ENCODE measurements at places on chromosomes 5 and 9.

- no peak for DNase-seq
These were observed 143.7 kb upstream of the IRX2 start for GRCh38 chr5:2895196-2895595.

DNA sequence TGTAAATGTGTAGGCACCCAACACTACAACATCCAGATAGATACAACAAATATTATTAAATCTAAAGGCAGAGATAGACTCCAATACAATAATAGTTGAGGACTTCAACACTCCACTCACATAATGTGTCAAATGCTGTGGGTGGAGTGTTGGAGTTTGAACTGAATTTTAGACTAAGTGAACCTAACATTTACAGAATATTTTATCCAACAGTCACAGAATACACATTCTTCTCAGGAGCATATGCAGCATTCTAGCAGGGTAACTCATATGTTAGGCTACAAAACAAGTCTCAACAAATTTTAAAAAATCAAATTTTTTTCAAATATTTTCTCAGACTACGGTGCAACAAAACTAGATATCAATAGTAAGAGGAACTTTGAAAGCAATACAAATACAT is 648.7 kb upstream of the CDH18 start:
- DNase-seq: no peak

- no peak for DNase-seq
These were observed 628 bp downstream of the SYNPO start for GRCh38 chr5:150641006-150641570.

- DNase-seq: no peak
These were observed 146.3 kb downstream of the CDK5RAP2 start for GRCh38 chr9:120433701-120434100.

DNA sequence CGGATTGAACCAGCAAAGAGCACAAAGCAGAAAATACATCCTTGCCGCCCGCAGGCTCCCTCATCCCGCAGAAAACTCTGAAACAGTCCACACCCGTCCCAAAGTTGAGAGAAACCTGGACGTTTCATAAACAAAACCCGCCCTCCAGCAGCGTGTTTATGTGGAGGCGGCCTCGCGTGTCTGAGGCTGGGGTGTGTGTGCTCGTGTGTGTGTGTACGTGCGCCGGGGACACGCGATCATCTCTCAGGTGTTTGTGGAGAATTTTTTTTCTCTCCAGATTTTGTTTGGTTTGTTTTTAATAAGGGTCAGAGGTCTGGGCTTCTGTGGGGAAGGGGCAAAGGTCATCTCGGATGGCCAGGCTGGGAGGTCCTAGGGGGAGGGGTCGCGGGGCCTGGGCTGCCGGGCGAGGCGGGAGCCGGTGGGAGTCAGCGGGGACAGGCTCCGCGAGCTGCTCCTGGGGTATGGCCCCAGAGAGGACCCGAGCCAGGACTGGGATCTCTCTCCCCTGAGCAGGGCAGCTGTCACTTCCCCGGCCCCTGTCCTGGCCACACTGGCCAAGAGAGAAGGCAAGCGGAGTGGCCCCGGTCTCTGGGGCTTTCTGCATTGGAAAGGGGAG is 206.4 kb downstream of the C9orf50 start:
- DNase-seq: peak; percentile 13

DNA sequence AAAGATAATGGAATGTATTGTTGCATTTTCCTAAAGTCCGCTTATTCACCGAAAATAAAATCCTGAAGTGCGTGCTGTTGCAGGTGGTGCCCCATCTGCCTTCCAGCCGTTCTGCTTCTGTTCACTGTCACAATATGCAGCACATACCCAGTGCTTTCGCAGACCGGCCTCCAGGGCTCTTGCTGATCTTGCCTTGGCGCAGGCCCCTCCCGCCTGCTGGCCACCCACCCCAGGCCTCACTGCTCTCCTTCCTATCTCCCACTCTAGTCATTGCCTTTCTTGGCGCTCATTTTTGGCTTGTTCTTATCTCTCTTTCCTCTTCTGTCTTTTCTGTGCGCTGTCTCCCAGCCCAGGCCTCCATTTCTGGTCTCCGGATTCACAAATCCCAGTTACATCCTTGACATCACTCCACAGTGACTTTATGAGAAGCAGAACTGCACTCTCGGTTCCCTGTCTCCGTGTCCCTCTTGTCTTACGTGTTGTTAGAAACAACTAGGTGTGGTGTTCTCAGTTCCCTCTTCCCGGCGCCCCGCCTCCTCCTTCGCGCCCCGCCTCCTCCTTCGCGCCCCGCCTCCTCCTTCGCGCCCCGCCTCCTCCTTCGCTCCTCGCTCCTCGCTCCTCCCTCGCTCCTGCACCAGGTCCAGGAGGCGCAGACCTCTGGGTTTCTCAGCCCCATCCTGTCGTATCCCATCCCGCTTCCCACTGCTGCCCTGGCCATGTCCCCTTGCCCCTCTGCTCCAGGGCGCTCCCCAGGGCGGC is 201.7 kb upstream of the OTULINL start:
- no peak for DNase-seq
